ENCODE measurements at places on chromosomes 2 and 18. TPM values are rescaled to one million over a fixed set of nuclear protein-coding genes. Genes with fewer than 3 reads are reported as not detected.

- H3K4me3 ChIP-seq: no peak overlapping the region
- no peak overlapping the region for H3K27ac ChIP-seq
- no peaks in the 10 kb centered on the region for H3K4me1 ChIP-seq
- no peaks in the 10 kb centered on the region for H3K36me3 ChIP-seq
These were observed 42.5 kb downstream of the MAP4K3 start for GRCh38 chr2:39394516-39394961.

DNA sequence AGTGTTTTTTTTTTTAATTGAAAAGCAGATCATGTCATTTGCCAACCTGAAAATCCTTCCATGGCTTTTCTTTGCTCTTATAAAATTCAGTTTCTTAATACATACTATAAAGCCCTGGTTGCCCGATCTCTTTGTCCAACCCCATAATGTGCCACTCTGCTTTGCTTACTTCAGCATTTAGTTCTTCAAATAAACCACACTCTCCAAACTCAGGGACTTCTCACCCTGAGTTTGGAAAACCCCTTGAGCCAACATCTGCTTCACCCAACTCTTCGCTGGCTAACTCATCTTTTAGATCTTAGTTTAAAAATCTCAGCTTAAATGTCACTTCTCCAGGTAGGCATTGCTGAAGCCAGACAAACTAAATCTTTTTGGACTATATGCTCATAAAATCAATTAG, 1.3 kb upstream of the STAT1 start:
- H3K4me3 ChIP-seq: no peak overlapping the region
- peaks cover 44% of the 10 kb centered on the region for H3K4me1 ChIP-seq
- peak overlapping the region; percentile 99 for H3K27ac ChIP-seq
- H3K27me3 ChIP-seq: no peaks in the 10 kb centered on the region
- H3K36me3 ChIP-seq: no peaks in the 10 kb centered on the region

GRCh38 chr18:40004246-40004645, 1950.8 kb upstream of the PIK3C3 start:
- no peak overlapping the region for H3K4me3 ChIP-seq
- no peaks in the 10 kb centered on the region for H3K27me3 ChIP-seq
- H3K4me1 ChIP-seq: no peaks in the 10 kb centered on the region
- no peak overlapping the region for H3K27ac ChIP-seq
- no peak for DNase-seq

GRCh38 chr2:17388798-17389197, 129.4 kb downstream of the RAD51AP2 start:
- H3K27ac ChIP-seq: no peak overlapping the region
- H3K36me3 ChIP-seq: no peaks in the 10 kb centered on the region

Gene OBSL1
- 9.6 TPM for total RNA-seq

DNA sequence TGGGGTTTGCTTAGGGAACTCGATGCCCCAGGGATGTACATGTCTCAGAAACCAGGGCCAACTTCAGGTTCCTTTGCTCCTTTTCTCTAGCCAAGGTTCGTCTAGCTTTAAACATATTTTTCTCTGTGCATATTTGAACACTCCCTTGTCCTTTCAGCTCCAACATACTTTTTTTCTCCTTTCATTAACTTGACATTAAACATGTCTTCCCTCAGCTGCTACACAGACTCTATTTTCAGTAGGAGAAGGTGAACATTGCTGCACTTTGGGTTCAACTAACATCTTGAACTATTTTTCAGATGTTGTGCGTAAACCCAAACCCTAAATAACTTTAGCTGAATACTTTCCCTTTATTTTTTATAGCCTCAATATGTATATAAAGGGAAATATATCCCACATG, 212.9 kb downstream of the MTX2 start:
- H3K4me3 ChIP-seq: no peak overlapping the region
- H3K27ac ChIP-seq: no peak overlapping the region
- H3K36me3 ChIP-seq: no peaks in the 10 kb centered on the region
- H3K4me1 ChIP-seq: no peaks in the 10 kb centered on the region

- no peaks in the 10 kb centered on the region for H3K4me1 ChIP-seq
- H3K4me3 ChIP-seq: no peak overlapping the region
- no peaks in the 10 kb centered on the region for H3K36me3 ChIP-seq
- no peaks in the 10 kb centered on the region for H3K27me3 ChIP-seq
These were observed 2126.9 kb upstream of the CELF4 start for GRCh38 chr18:39692367-39693015.

DNA sequence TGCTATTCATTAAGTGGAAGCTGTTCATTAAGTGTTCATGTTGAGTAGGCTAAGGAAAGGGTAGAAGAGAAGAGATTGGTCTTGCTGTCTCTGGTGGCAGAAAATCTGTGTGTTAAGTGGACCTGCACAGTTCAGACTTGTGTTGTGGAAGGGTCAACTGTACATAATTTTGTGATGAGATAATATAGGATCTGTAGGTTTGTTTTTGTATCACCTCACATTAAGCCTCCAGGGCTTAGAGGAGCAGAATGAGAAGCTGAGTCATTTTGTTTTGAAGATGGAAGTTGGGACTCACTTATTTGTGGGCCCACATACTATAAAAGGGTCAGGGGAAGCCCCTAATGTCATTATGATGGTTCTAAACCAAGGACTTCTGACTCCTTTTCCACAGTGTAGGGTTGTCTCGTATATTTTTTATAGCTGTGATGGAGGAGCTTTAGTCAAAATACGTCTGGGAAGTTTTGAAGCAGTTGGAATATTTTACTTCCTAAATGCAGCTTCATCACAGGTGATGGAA, 18.2 kb downstream of the PMS1 start:
- H3K4me1 ChIP-seq: no peaks in the 10 kb centered on the region
- no peak for DNase-seq
- H3K36me3 ChIP-seq: peaks cover 8% of the 10 kb centered on the region
- no peak overlapping the region for H3K27ac ChIP-seq
- no peak overlapping the region for H3K4me3 ChIP-seq

DNA sequence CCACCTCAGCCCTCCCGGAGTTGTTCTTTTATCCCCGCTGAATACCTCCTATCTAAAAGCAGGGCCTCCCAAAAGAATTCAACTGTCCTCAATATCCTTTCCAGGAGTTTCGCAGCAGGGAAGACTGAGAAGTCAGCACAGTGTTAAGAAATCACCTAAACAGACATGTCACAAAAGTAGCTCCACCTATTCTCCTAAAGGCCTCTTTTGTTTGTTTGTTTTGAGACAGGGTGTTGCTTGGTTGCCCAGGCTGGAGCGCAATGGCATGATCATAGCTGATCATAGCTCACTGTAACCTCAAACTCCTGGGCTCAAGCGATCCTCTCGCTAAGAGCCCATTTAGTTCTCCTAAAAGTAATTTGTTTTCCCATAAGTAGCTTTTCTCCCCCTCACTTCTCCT, 53.8 kb downstream of the TEX44 start:
- no peaks in the 10 kb centered on the region for H3K27me3 ChIP-seq
- no peaks in the 10 kb centered on the region for H3K36me3 ChIP-seq
- H3K27ac ChIP-seq: no peak overlapping the region
- no peak for DNase-seq
- no peak overlapping the region for H3K4me3 ChIP-seq

DNA sequence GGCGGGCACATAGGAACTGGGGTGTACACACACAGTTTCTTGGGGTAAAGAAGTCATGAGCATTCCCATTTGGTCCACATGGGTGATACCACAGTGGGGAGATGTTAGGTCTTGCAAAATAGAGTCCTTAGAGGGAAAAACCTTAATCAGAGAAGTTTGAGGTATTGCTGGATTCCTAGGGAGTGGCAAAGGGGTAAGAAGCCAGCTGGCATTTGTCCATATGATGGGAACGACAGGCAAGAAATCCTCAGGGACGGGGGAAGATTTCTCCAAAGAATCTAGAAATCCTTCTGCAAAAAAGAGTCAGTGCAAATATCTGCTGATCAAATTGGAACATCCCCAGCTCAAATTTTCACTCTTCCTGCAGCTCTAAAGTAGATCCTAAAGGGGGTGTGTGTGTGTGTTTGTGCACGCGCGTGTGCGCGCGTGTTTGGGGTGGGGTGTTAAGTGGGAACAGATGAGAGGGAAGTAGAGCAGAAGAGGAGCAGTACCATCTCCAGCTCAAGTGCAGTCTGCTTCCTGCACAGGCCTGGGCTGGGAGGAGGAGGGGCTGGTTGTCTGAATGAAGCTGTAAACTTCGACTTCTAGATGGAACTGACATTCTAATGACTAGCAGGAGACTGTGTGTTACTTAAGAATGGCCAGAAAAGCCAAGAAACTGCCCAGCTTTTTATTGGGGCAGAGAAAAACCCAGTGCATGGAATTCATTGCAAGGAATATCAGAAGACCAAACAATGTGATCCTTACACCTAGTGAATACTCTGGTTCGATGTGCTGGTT, 168.0 kb downstream of the SPP2 start:
- DNase-seq: no peak
- H3K4me1 ChIP-seq: peaks cover 5% of the 10 kb centered on the region
- H3K27ac ChIP-seq: no peak overlapping the region
- H3K36me3 ChIP-seq: no peaks in the 10 kb centered on the region
- H3K27me3 ChIP-seq: no peaks in the 10 kb centered on the region
